Vagina (tissue), 2 donors: ENCODE measurements at places on chromosomes 5 and 9. TPM values are rescaled to one million over a fixed set of nuclear protein-coding genes. Genes with fewer than 3 reads are reported as not detected.

- no peak for DNase-seq
- H3K4me1 ChIP-seq = peaks cover 23% of the 10 kb centered on the region
- no peak overlapping the region for H3K4me3 ChIP-seq
- no peaks in the 10 kb centered on the region for H3K36me3 ChIP-seq
- H3K27ac ChIP-seq = no peak overlapping the region
- H3K27me3 ChIP-seq = no peaks in the 10 kb centered on the region
These were observed 14.1 kb upstream of the C1QTNF3 start for GRCh38 chr5:34057118-34057517.

GRCh38 chr5:31605920-31606319 lies 33.0 kb upstream of the PDZD2 start:
- no peak for DNase-seq
- no peaks in the 10 kb centered on the region for H3K27me3 ChIP-seq
- no peak overlapping the region for H3K4me3 ChIP-seq
- no peaks in the 10 kb centered on the region for H3K36me3 ChIP-seq

GRCh38 chr9:89919171-89919681 lies 314.4 kb downstream of the GADD45G start:
- no peaks in the 10 kb centered on the region for H3K27me3 ChIP-seq
- H3K4me3 ChIP-seq = no peak overlapping the region
- H3K4me1 ChIP-seq = no peaks in the 10 kb centered on the region
- no peak overlapping the region for H3K27ac ChIP-seq
- DNase-seq = peak; percentile 52
- H3K36me3 ChIP-seq = no peaks in the 10 kb centered on the region

The AQP7 gene
- total RNA-seq = 6.4 TPM

The SELENOP gene
- total RNA-seq = 344 TPM

DNA sequence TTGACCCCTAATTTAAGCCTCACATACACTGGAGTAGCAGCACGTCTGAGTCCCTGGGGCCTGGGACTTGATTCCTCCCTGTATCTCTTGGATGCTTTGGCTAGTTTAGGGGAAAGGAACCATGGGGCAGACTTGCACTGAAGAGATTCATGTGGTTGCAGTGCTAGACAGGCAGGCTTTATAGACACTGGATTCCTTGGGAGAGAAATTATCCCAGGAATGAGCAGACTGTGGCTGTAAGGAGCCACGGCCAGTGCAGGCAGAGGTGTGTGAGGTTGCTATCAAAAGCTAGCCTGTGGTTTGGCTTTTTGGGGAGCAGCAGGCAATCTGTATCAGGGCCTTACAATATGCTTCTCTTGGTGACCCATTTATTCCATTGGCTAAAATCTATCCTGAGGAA lies 20.5 kb upstream of the PITX1 start:
- no peak for DNase-seq
- H3K4me1 ChIP-seq = no peaks in the 10 kb centered on the region
- H3K4me3 ChIP-seq = no peak overlapping the region
- no peaks in the 10 kb centered on the region for H3K27me3 ChIP-seq
- H3K36me3 ChIP-seq = no peaks in the 10 kb centered on the region
- H3K27ac ChIP-seq = no peak overlapping the region
